ENCODE measurements at places on chromosomes 13 and 19.

GRCh38 chr19:4403005-4403761 is 743 bp downstream of the CHAF1A start:
- no peak for DNase-seq

DNA sequence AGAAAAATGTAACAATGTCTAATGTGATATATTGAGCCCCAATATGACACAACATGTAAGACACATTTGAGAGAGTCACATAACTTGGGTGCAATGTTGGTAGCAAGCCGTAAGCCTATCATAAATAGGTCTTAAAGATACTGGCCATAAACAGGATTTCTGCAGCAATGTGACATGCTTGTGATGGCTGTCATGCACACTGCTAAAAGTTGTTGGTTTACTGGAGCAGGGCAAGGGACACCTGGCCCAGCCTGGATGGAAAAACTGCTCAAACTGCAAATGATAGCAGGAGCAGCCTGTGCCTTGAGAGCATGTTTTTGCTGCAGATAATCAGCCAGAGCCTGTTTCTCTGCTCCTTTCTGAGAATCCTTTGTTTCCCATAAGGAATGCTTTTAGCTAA is 136.7 kb upstream of the ZNF91 start:
- no peak for DNase-seq

DNA sequence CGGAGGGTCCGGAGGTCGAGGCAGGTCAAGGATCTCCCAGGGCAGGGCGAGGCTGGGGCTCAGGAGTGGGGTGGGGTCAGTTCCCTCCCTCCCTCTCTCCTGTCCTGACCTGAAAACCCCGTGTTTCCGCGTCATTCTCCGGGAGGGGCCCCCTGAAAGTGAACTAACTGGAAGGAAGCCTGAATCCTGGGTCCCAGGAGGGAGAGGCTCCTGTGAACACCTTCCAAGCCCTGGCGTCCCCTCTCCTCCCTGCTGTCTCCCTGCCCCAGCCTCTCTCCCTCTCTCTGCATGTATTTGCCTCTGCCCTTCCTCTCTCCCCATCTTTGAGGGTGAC is 741 bp upstream of the CADM4 start:
- no peak for DNase-seq

GRCh38 chr19:53333066-53333462 is 485 bp upstream of the ZNF845 start:
- DNase-seq, result no peak

DNA sequence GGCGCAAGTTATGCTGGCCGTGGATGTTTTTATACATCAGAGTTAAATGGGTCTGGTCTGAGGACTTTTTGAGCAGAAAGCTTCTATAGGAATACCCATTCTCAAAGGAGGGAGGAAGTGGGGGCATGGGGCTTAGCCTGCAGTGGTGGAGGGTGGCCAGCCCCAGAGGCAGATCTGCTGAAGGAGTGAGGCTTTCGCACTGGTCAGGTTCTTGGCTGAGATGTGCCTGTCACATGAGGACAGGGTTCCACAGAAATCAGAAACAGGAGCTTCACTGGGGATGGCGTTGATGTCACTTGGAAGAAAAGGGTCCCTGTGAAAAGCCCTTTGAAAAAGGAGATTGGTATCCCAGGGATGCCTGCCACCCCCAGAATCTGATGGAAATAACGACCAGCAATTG is 100.7 kb upstream of the MCF2L start:
- DNase-seq, result no peak

- no peak for DNase-seq
These were observed 90.9 kb upstream of the ZNF507 start for GRCh38 chr19:32254509-32254890.

All from NCI-H1694 treated with DMSO at 0.1 percent for 48 hours (cell line).